ENCODE measurements at places on chromosomes 1 and 21.

DNA sequence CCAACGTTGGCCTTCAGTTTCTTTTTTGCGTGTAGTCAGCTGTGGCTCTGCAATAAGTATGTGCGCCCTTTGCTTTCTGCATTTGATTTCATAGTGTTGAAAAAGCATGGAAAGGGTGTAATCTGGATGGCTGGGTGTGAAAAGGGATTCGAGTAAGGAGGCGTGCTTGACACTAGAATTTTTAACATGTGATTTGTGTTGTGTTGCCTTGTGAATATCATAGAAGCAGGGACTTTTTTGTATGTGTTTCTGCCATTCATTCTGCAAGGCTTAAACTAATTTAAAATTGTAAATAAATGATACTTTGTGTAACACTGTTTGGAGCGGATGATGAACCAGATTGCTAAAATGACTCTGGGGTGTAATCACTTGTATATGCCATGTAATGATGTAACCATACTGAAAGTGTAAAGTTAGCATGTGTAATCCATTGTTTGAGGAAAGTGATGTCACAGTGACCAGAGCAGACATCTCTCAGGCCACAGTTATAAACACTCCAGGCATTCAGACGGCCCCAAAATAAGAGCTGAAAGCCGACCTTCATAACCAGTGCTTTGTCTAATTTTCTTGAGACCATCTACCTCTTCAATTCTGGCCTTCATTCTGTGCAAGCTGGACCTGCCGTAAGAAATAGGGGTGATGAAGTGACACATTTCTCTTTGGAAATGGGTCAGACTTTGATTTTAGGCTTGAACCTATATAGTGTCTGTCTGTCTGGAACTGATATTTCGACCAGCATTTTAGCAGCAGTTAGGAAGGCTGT, 618 bp downstream of the SH3BGR start:
- DNase-seq: no peak

DNA sequence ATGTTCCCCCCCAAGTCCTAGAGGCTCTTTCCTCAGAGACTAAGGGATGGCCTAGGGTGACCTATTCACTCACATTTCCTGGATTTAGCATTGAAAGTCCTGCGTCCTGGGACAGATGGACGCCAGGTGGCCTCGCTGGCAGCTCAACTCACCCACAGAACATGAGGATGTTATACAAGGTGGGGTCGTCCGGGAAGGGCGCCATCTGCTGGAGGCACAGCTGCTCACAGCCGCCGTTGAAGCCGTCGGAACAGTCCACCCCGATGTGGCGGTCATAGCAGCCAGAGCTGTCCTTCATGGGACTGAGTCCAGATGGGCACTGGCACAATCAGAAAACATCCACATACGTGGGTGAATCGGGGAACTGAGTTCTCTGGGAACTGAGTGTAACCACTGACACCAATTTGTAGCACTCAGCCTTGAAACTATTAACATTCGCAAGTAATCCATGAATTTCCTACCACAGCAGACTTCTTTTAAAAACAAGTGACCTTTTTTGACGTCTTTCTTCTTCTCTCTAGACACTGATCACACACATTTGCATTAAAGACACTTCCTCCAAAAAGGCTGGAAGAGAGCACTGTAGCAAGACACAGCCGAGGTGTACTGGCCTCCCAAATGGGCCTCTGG, 215.4 kb downstream of the ASTN1 start:
- peak; percentile 24 for DNase-seq

GRCh38 chr1:29961293-29962059, 725.2 kb downstream of the PTPRU start:
- DNase-seq: no peak

DNA sequence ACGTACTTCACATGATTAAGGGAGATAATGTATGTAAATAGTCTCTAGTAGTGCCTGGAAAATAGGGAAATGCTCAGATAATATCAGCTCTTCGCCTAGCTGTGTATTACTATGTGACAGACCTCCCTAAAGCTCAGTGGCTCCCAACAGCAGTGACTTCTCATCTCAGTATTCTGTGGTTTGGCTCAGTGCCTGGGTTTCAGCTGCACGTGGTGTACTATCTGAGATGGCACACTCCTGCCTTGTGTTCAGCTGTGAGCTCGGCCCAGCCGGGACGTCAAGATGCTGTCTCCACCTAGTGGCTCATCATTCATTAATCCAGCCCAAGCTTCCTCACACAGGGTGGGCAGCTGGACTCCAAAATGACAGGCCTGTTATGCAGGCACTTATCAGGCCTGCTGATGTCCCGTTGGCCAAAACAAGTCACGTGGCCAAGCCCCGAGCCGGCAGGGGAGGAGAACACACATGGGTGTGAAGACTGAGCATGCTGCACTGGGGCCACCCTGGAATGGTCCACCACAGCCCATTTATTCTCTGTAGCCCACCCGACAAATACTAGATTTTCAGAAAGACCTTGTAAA, 17.8 kb downstream of the SLFNL1 start:
- DNase-seq: peak; percentile 83

DNA sequence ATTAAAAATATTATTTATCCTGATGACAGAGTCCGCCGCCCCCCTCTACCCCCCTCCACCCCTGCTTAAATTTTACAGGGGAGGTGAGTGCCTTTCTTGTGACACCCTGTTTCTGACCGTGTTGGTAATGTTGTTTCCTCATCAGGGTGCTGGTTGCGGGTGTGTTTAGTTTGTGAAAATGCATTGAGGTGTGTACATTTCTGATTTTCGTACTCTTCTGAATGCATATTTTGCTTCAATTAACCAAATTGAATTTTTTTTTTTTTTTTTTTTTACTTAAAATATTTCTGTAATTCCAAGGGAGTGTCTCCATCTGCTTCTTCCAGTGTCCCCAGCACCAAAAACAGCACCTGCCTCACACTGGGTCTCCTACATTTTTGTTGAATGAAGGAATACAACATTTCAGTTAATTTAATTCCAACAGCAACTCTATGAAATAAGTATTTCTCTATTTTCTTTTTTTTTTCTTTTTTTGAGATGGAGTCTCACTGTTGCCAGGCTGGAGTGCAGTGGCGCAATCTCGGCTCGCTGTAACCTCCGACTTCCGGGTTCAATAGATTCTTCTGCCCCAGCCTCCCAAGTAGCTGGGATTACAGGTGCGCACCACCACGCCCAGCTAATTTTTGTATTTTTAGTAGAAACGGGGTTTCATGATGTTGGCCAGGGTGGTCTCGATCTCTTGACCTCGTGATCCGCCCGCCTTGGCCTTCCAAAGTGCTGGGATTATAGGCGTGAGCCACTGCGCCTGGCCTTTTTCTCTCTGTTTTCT, 5.6 kb upstream of the SLC2A1 start:
- DNase-seq: no peak

GRCh38 chr1:147760481-147761260, at the start of gene GJA5:
Gene GJA5, minus strand, starts transcription at chr1:147760602. Its CDS starts 1,364 bp downstream, at chr1:147759238.
- no peak for DNase-seq

DNA sequence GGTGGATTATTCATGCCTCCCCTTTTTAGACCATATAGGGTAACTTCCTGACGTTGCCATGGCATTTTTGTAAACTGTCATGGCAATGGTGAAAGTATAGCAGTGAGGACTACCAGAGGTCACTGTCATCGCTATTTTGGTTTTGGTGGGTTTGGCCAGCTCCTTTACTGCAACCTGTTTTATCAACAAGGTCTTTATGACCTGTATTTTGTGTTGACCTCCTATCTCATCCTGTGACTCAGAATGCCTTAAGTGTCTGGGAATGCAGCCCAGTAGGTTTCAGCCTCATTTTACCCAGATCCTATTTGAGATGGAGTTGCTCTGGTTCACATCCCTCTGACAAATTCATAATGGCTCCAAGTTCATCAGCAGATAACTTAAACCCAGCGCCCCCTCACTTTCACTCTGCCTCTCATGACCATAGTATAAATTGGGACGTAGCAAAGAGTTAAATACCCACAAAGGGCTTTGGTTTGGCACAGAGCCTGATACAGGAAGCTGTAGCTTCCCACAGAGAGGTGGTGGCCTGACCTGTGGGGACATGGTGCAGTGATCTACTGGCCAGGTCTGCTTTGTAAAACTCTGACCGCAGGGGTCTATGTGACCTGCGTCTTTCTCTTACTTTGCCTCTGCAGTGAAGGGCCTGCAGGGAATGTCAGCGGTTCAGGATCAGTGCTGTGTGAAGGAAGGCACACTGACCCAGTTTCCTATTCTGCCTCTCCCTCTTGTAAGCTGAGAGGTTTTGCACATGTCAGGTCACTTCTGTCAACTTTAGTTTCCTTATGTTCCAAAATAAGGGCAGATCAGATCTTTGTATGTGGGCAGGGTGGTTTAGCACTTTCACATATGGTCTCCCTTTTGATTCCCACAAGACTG, 78.1 kb upstream of the ZNF644 start:
- DNase-seq: no peak

DNA sequence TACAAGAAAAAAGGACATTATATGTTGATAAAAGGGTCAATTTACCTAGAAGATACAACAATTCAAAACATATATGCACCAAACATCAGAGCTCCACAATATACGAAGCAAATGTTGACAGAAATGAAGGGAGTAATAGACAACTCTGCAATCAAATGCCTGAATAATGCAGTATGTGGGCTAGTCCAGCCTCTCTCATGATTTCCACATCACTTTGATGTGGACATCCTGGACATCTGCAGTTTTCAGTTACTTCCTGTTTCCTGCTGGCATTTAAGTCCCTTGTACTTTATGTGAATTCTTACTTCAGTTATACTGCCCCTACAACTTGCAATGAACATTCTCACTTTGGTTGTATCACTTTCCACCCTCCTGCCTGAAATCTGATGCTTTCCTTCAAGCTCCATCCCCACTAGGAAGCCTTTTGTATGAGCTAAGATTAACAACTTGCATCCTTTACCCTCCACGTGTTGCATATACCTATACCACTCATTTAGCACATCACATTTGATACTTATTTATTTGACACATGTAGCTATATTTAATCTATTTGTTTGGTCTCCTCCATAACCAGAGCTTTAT, 36.7 kb downstream of the DISC1 start:
- no peak for DNase-seq

DNA sequence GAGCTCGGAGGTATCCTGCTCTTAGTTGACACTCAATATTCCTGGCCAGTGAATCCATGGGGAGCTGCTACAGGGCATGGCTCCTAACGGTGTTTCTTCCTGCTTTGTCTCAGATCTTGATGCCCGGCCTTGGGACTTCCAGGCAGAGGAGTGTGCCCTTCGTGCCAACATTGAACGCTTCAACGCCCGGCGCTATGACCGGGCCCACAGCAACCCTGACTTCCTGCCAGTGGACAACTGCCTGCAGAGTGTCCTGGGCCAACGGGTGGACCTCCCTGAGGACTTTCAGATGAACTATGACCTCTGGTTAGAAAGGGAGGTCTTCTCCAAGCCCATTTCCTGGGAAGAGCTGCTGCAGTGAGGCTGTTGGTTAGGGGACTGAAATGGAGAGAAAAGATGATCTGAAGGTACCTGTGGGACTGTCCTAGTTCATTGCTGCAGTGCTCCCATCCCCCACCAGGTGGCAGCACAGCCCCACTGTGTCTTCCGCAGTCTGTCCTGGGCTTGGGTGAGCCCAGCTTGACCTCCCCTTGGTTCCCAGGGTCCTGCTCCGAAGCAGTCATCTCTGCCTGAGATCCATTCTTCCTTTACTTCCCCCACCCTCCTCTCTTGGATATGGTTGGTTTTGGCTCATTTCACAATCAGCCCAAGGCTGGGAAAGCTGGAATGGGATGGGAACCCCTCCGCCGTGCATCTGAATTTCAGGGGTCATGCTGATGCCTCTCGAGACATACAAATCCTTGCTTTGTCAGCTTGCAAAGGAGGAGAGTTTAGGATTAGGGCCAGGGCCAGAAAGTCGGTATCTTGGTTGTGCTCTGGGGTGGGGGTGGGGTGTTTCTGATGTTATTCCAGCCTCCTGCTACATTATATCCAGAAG, 16.7 kb downstream of the ALX3 start:
- DNase-seq: peak; percentile 66

DNA sequence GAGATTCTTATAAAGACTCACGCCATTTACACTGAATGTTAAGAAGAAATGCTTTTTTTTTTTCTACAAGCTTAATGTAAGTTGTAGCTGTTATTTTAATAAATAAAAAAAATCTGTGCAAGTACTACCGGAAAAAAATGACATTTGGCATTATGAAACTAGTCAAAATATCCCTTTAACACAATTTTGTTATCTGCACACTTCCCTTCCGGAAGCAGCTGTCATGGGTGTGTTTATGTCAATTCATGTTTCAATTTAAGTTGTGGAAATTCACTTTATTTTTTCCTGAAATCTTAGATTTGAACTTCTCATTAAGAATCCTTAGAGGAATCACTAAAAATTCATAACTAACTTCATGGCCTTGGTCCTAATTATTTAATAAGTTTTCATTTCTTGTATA, 308.1 kb downstream of the KCTD3 start:
- DNase-seq: no peak

- no peak for DNase-seq
These were observed 12.6 kb downstream of the NTPCR start for GRCh38 chr1:232962761-232963745.

GRCh38 chr1:236869911-236870310, 74.8 kb downstream of the MTR start:
- DNase-seq: no peak

- no peak for DNase-seq
These were observed 38.6 kb downstream of the NSL1 start for GRCh38 chr1:212752934-212753497.

DNA sequence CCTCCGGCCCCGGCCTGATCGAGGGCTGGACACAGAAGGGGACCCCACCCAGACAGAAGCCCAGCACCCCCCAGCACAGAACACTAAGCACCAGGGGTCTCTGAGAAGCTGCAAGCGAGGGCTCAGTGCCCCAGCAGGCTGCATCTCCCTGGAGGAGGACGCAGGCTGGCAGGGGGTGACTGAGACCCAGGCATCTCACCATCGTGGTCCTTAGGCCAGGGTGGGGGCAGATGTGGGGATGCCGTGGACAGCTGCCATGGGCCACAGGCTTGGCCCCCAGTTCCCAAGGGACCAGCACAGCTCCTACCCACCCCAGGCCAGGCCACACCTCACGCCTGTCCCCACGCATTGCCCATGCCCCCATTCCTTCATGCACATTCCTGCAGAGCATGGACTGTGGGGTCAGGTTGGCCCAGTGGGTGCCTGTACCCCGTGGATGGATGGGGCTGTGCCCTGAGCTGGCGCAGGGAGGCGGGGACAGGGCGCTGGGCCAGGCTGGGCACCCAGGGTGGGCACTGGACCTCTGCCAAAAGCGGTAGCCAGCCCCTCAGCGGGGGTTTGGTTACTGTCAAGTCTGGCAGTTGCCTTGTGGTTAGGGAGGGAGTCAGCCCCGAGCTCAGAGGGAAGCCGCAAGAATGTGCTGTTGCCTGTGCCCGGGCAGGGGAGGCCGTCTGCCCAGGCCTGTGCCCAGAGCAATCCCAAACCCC, 61.5 kb downstream of the ARHGEF16 start:
- DNase-seq: no peak

- DNase-seq: no peak
These were observed 179.2 kb downstream of the NFIA start for GRCh38 chr1:61261595-61261994.

- DNase-seq: no peak
These were observed 762.1 kb downstream of the LTN1 start for GRCh38 chr21:28230559-28230958.

- peak; percentile 35 for DNase-seq
These were observed 4.0 kb downstream of the GLMP start for GRCh38 chr1:156291226-156292061.
